Stomach (tissue), 19 donors: ENCODE measurements at places on chromosomes 6 and 20. TPM values are rescaled to one million over a fixed set of nuclear protein-coding genes. Genes with fewer than 3 reads are reported as not detected.

DNA sequence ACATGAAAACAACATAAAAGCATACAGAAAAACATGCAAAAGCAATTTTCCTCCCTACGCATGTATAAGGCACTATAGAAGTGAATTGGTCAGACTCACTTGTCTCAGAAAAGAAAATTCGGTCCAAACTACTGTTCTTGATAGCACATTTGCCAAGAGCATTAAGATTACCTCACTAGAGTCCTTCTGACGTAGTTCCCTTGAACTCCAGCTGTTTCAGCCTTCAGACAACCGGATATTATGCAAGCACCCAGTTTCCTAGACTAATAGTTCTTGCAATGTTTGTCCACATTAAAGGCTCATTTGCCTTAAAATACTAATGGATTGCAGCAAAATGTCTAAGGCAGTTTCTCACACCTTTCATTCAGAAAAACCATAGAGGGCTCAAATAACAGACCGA lies 2.5 kb upstream of the CASS4 start:
- no peak for DNase-seq

- peak; percentile 13 for DNase-seq
Observed at GRCh38 chr6:169167581-169168301, 85.9 kb downstream of the THBS2 start.

GRCh38 chr6:19492636-19493405 lies 344.3 kb upstream of the ID4 start:
- DNase-seq, result no peak

GRCh38 chr20:25227317-25227831 lies 20.5 kb upstream of the PYGB start:
- DNase-seq, result no peak

Gene SLC22A23
- 18.1 TPM for total RNA-seq

DNA sequence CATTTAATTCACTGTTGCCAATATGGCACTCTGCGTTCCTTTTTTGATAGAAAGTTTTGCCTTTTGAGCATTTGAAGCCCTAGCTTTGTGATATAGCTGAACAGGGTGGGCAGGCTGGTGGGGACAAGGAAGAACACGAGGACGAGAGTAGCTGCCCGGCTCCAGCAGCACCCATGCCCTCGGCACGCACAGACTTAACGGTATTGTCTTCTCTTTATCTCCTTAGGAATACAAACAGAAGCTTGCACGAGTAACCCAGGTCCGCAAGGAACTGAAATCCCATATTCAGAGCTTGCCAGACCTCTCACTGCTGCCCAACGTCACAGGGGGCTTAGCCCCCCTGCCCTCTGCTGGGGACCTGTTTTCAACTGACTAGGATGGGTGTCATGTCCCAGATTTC lies 56.0 kb downstream of the RPRD1B start:
- no peak for DNase-seq

Gene PI3
- not detected for total RNA-seq

- DNase-seq, result no peak
Observed at GRCh38 chr6:113772961-113773360, 84.2 kb upstream of the MARCKS start.

Gene ZNF311
- 0.73 TPM for total RNA-seq

Gene SPDEF
- 28.0 TPM for total RNA-seq

- DNase-seq, result peak; percentile 40
Observed at GRCh38 chr6:105087571-105088211, 92.1 kb downstream of the POPDC3 start.

DNA sequence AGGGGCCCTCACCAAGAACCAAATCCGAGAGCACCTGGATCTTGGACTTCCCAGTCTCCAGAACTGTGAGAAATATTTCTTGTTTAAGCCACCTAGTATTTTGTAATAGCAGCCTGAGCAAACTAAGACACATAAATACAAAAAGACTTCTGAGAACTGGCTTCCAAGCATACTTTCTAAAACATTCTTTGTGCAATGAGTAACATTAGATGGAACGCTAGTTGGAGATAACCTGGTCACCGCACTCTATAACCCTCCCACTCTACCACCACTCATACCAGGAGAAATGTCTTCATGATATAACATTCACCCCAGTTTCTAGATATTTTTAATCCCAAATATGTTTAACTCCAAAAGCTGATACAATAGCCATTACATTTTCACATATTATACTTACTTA lies 169.5 kb upstream of the THEMIS start:
- no peak for DNase-seq
